Upper lobe of right lung (tissue), 1 donor: ENCODE measurements at places on chromosomes 3 and 15. TPM values are rescaled to one million over a fixed set of nuclear protein-coding genes. Genes with fewer than 3 reads are reported as not detected.

GRCh38 chr3:72036899-72037298 is 252.0 kb upstream of the PROK2 start:
- no peak for DNase-seq
- no peaks in the 10 kb centered on the region for H3K4me1 ChIP-seq

GRCh38 chr15:69612112-69612511 is 159.5 kb downstream of the RPLP1 start:
- no peak for DNase-seq
- H3K27ac ChIP-seq, result no peak overlapping the region
- no peaks in the 10 kb centered on the region for H3K27me3 ChIP-seq
- H3K36me3 ChIP-seq, result no peaks in the 10 kb centered on the region

- no peak overlapping the region for H3K27ac ChIP-seq
- no peaks in the 10 kb centered on the region for H3K27me3 ChIP-seq
- no peaks in the 10 kb centered on the region for H3K36me3 ChIP-seq
- no peak for DNase-seq
Observed at GRCh38 chr3:43028001-43028400, 48.9 kb downstream of the GASK1A start.

GRCh38 chr3:5007873-5008272 is 28.6 kb downstream of the BHLHE40 start:
- H3K36me3 ChIP-seq, result no peaks in the 10 kb centered on the region
- peaks cover 18% of the 10 kb centered on the region for H3K4me1 ChIP-seq
- no peak overlapping the region for H3K27ac ChIP-seq

Gene MRAS
- 79.4 TPM for total RNA-seq
